Left colon (tissue), 2 donors: ENCODE measurements at places on chromosomes 12 and 14. TPM values are rescaled to one million over a fixed set of nuclear protein-coding genes. Genes with fewer than 3 reads are reported as not detected.
A peak's percentile ranks its signal among the peaks of the same experiment; 100 is the strongest.

GRCh38 chr14:29410581-29410980, 517.1 kb downstream of the PRKD1 start:
- no peak for DNase-seq

- DNase-seq, result peak; percentile 69
These were observed 22.3 kb upstream of the HECTD1 start for GRCh38 chr14:31229638-31230572.

C1R gene
- 63.1 TPM for total RNA-seq

TNS2 gene
- total RNA-seq, result 35.6 TPM

GRCh38 chr12:76781321-76781720, 17.4 kb downstream of the ZDHHC17 start:
- DNase-seq, result no peak

- peak; percentile 69 for DNase-seq
These were observed at the start of gene ITGA5 for GRCh38 chr12:54419088-54419887. Gene ITGA5 (minus strand): TSS chr12:54419266. CDS start chr12:54419198, 68 bp downstream.

CHGA gene
- 218 TPM for total RNA-seq

- no peak for DNase-seq
These were observed 39.2 kb upstream of the PPP1R13B start for GRCh38 chr14:103886304-103887169.

DNA sequence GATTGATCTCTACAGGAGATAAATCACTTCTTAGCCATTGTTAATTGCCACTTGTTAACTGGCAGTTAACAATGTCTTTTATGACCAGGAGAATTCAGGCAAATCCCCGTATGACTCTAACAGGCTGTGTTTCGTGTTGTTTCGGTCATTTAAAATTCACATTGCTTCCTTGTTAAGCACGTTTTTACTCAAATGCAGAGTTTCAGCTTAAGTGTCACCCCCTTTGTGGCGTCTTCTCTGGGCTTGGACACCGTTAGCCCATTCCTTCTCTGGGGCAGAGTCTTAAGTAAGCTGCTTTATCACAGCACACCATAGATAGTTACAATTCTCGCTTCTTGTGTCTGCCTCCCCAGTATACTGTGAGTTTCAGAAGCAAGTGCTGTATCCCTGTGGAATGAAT, 205.4 kb downstream of the EPS8 start:
- DNase-seq, result no peak
